ENCODE measurements at places on chromosomes 6 and 20.

GRCh38 chr20:44222633-44223368 lies 12.2 kb upstream of the OSER1 start:
- DNase-seq: no peak

DNA sequence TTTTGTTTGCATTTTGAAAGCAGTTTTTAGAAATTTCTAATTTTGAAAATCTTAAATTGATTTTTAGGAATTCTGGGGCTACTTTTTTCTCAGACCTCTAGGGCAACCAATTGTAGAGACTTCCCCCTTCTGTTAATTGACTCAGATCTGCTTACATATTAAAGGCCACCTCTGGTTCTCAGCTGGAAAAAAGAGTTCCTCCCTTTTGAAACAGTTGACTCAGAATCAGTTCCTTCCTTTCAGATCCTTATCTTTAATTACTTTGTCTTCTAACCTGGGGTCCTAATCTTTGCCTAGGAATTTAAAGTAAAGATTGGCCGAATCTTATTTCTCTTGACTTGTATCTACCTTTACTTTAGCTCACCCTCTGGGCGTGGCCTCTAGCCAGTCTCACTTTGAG lies 146.8 kb downstream of the LAMA2 start:
- DNase-seq: no peak

- no peak for DNase-seq
Measured at GRCh38 chr6:139064981-139065665, 36.6 kb downstream of the ABRACL start.

DNA sequence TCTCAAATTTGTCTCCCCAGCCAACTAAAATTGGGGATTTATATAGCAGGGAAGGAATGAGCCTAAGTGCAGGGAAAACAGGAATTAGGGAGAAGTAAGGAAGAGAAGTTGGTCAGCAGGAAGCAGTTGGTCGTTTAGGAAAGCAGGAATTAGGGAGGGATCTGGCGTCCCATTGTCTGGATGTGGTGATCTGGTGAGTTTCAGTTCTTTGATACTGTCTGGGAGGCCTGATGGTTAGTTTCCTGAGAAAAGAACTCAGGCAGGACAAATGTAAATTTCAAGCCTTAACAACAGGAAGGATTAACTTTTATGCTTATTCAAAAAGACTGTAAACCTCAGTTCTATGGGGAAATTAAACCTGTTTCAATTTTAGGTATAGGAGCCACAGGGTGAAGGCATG lies 116.2 kb upstream of the PRL start:
- DNase-seq: no peak

DNA sequence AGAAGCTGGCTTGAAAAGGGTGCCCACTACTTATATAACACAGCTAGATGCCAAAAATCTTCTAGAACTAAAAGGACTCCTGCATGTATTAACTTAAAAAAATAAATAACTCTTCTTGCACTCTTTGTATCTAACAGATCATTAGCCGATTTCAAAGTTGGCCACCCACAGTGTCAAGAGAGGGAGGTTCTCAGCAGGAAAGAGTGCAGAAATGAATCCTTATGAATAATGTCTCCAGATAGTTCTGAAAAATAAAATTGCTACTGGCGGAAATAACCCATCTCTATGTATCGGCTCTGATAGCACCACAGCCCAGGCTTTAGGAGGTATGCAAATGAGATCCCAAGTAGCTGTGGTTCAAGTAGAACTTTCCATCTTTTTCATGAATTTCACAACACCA lies 232.7 kb downstream of the PHF3 start:
- DNase-seq: no peak

DNA sequence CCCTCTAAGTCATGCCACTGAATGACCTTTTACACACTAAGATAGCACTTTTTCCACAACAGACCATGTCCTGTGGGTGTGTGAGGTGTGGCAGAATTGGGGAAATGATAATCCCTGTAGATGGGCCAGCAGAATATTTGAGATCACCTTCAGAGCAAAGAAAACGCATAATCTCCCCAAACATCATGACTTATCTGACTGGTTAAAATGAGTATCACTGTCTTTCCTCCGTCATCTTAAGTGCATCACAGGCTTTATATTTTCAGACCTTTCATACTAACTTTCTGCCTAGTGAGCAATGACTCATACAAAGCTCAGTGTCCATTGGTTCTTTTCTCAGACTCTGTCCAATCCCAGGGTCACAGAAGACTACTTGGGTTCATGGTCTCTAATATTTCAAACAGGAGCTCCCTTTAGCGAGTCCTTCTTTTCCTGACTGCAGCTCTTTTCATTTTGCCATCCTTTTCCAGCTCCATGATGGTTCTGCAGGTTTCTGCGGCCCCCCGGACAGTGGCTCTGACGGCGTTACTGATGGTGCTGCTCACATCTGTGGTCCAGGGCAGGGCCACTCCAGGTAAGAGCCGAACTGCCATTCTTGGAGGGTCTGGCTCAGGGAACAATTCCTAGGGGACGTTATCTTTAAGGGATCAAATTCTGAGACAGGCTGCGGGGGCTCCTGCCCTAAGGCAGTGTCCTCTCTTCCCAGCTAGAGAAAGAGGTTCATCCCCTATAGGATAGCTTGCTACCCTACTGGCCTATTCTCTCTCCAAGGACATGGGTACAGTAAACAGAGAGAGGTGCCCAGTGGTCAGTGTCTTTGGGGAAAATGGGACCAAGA lies at the start of gene HLA-DPB1:
Gene HLA-DPB1, plus strand, starts transcription at position 423 of the 838 bp plus-strand sequence. Its CDS starts 52 bp downstream, at position 475.
- no peak for DNase-seq

- peak; percentile 37 for DNase-seq
Measured at GRCh38 chr6:2353412-2354137, 108.2 kb upstream of the GMDS start.

DNA sequence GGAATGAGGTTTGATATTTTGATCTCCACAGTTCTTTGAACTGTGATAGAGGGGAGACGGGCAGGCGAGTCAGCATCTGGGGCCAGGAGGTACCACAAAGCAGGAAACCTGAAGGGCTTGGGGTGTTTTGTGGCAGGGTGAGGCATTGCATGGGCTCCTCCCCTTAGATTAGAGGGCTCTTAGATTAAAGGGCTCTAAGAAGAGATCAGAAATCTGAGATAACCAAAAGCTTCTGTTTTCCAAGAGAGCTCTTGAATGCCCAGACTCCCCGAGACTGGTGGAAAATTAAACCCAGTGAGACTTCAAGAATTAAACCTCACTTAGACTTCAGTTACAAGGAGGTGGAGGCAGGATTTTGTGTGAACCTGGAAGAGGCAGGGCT lies 2.4 kb upstream of the GPX5 start:
- no peak for DNase-seq

DNA sequence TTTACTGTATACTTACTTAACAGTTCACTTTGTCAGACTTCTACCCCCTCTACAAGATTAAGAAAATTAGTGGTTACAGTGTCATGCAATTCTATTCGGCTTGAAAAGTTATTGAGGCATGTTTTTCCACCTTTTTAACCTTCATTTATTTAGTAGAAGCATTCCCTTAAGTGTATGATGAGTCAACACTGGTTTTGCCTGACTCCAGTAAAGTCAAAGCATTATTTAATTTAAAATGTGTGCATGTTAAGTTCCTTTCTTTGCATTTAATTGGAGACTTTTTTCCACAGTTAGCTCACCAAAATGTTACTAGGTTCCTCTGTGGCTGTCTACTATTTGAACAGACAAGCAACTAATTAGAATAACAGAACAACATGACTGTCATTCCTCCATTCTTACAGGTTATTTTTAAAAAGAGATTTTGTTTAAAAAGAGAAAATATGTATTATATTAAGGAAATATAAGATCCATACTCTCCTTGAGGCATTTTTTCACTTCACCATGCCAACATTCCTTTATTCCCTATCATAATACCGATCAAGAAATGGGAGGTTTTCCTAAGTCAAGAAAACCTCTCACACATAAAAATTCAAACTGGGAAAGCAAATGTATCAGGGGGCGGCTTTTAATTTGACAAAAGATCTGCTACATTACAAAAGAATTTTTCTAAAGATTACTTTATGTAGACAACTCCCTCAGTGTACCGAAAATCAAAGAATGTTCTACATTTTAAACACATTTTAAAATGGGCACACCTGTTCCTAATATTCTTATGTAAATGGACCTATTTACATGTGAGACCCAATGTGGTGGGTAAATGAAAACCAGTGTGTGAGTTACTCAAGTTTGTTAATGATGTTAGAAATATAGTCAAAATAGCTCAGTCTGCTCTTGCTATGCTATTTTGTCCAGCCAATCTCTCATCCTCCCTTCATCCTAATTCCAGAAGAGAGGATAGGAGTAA lies 361.2 kb downstream of the UTRN start:
- no peak for DNase-seq

DNA sequence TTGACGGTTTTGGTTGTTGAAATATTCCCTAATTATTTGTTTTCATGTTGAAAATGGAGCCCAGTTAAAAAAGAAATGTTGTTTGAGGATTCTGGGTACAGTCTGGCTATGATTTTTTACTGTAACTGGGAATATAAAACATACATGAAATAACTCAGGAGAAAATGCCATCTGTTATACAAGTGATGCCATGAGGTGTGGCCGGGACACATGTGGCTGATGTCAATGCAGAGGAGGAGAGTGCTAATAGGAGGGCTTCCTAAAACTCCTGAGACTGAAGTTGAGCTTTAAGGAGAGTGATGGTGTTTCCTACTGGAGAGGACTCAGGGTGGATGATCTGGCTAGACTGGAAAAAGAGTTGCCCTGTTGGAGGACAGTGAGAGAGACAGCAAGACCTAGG lies 12.7 kb downstream of the SCAND1 start:
- DNase-seq: no peak

DNA sequence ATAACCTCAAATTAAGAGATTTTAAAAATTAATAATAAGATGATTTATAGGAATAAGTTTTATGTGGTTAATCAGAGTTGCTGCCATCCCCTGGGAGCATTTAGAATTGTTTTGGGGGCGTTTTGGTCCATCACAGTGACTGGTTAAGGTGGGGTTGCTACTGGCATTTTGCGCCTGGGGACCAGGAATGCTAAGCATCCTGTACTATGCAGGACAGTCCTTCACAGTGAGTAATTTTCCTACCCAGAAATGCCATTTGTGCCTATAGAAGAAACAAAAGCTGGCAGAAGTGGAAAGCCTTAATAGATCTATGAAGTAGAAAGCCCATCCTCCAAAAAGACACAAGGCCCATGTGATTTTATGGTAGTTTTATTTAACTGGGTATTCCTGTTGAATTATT lies 118.0 kb downstream of the ANKS1A start:
- no peak for DNase-seq

DNA sequence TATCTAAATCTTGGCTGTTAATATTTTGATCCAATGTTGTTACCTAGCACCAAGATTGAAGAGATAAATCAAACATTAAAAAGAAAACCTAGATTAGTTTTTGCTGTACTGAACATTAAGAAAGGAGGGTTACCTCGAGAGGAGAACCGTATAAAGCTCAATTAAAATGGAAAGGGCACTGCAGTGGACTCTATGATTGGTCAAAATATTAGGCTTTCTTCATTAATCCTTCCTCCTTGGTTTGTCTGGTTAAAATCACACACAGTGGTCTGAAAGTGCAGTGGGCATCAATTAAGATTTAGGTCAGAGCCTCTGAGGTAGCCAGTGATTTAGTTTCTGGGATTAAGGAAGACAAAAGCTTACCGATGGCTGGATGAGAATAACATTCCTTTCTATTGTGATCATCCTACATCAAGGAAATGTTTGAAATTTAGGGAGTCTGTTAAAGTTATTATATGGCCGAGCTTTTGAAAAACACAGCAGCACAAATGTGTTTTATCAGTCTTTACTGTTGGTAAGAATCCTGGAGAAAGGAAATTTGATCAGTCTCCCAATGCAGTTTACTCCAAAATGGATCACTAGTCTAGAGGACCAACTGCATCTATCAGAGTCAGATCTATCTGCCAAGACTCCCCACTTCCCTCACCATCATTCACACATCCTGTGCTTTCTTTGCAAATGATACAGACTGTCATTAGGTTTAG lies 134.6 kb upstream of the NEDD9 start:
- no peak for DNase-seq

GRCh38 chr20:47035026-47035590 lies 140.5 kb downstream of the EYA2 start:
- DNase-seq: no peak

DNA sequence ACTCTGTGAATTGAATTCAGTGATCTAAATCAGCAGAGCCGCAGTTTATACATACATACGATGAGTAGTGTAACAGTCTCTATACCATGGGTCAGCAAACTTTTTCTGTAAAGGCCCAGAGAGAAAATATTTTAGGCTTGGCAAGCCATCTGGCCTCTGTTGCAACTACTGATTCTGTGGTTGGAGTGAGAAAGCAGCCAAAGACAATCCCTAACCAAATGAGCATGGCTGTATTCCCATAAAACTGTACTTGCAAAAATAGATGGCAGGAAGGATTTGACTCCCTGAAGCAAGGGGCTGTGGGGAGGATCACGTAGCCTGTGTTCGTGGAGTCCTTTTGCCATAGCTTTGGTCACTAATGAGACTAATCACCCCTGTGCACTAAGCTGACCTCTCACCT lies 17.9 kb upstream of the MOCS1 start:
- DNase-seq: no peak

DNA sequence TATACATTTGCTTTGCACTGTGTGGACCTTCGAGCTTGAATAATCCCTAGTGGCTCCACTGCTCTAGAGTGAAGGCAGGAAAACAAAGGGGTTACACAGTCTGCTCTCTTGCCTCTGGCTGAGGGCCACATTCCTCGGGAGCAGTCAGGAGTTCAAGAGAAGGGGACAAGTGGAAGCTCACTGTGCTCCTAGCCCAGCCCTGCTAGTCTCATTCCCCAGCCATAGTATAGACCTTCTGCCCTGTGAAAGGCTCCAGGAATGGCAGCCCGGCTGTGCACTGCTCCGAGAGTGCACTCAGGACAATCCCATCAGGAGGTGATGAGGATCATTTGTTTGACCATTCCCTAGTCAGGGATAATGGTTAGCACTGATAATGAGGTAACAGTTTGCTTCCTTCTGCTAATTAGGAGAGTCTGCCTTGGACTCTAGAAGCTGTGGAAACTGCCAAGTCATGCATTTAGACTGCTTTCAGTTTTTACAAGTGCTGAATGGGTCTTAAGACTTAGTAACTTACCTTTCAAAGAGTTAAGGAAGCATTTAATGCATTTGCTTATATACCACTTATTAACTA lies 8.5 kb downstream of the IYD start:
- no peak for DNase-seq

Data from NCI-H2171 (cell line).